ENCODE measurements at places on chromosomes 5 and 9. TPM values are rescaled to one million over a fixed set of nuclear protein-coding genes. Genes with fewer than 3 reads are reported as not detected.

DNA sequence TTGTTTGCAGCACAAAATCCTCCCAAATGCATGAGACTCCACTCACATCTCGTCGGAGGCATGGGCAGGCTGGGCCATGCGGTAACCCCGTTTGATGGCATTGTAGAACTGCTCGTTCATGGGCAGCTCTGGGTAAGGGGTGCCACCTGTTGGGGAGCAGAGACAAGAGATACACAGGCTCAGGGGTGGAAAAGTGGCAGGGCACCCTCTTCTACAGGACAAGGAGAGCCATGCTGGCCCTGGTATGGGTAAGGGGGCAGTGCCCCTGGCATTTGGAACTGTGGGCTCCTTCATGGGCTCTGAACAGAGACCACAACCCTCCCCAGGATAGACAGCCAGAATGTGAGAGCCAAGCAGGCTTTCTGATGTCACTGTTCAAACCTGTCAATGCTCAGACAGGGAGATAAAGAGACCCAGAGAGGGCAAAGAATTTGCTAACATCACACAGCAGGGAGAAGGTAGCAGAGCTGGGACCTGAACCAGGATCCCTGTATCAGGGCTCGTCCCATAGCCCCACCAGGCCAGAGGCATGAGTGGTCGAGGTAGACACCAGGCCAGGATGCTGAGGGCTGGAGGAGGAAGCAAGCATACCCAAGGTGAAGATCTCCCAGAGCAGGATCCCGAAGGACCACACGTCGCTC, 33.2 kb upstream of the CSF1R start:
- no peak for DNase-seq

GRCh38 chr9:35414889-35415288, 75.0 kb upstream of the RUSC2 start:
- DNase-seq, result no peak

GRCh38 chr5:52132053-52132452, 655.7 kb upstream of the ITGA1 start:
- DNase-seq, result no peak

DNA sequence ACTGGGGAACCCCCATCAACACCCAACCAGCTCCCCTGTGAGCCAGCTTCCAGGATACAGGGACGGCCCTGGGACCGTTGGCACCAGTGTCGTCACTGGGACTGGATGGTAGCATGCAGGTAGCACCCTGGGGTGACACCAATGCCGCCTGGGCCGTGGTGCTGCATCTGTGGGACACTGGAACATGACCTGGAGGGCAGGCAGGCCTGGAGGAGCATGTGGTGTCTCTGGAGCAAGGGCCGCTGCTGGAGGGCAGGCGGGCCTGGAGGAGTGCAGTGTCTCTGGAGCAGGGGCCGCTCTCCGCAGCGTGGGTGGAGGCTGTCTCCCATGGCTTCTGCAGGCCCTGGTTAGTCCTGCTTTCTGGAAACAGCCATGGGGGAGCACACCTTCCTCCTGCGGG, 13.1 kb downstream of the LPCAT1 start:
- no peak for DNase-seq

CENPH gene
- 44.3 TPM for total RNA-seq

- no peak for DNase-seq
Observed at GRCh38 chr5:134174841-134175839, 1.6 kb downstream of the SKP1 start.

GRCh38 chr5:61887271-61887670, 418.7 kb upstream of the KIF2A start:
- no peak for DNase-seq

DNA sequence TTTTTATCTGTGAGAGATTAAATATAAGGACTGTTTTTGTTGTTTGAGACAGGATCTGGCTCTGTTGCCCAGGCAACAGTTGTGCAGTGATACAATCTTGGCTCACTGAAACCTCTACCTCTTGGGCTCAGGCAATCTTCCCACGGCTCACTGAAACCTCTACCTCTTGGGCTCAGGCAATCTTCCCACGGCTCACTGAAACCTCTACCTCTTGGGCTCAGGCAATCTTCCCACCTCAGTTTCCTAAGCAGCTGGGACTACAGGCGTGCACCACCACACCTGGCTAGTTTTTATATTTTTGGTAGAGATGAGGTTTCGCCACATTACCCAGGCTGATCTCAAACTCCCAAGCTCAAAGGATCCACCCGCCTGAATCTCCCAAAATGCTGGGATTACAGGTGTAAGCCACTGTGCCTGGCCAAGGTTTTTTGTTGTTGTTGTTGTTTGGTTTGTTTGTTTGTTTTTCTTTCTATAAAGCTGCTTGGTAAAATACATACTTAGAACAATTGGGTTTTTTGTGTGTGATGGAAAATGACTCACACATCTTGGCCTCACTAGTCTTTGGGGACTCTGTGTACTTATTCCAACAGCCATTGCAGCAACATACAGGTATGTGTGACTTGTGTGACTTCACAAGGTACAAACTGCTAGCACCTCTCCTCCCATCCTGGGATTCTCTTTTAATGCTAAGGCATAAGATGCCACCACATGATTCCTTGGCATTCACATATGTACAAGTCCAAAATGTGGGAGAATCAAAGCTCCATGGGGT, 36.5 kb upstream of the RASA1 start:
- DNase-seq, result no peak

DNA sequence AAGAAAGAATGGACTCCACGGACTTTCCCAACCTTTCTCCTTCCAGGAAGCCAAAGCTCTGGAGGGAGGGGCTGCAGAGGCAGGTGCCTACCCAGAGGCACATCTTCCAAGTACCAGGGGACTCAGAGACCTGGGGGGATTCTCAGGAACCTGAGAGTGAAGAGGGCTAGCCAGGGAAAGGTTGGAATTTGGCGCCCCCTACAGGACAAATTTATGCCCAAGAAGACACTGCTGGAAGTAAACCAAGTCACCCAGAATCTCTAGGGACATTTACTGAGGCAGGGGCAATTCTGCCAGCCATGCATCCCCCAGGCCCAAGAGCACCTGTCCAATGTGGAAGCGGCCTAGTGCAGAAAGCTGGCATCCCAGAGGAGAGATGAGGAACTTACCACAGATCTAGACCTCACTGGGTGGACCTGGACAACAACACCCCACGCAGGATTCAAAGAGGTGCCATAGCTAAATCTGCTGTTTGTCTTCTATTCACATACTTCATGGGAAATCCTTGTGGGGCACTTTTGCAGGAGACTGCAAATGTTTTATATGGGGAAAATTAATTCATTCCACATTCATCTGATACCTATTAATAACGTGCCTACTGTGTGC, 25.9 kb upstream of the IDNK start:
- DNase-seq, result no peak

DNA sequence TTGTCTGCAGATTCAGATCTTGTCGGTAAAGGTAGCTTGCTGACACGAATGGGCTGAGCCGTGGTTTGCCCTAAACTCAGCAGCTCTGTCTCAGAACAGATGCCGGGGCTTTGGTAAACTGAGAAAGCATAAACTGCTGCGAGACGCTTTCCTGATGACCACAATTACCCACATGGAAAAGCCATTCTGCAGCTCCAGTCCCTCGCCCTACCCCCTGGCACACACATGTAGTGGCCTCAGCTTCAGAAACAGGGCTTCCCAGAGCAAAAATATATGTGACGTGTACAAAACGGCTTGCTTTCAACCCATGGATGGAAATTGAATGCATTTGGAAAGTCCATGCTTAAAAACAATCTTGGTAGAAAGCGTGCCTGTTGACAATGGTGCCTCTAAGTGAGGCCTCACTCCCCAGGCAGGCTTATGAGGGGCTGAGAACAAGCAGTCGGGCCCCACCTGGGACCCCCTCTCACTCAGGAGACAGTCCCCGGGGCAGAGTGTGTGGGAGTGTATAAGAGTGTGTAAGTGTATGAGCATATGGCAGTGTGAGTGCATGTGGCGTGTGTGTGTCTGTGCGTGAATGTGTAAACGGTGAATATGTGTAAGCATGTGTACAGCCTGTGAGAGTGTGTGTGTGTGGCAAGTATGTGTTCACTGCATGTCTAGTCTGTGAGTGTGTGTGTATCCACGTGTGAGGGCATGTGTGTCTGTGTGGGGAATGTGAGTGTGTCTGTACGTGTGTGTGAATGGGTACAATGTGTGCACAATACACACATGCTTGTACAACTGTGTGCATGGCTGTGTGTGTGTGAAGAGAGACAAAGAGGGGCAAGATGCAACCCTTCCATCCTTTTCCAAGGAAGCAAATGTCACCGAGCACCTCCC, 88.2 kb upstream of the SMIM23 start:
- no peak for DNase-seq

NR5A1 gene
- not detected for total RNA-seq

DNA sequence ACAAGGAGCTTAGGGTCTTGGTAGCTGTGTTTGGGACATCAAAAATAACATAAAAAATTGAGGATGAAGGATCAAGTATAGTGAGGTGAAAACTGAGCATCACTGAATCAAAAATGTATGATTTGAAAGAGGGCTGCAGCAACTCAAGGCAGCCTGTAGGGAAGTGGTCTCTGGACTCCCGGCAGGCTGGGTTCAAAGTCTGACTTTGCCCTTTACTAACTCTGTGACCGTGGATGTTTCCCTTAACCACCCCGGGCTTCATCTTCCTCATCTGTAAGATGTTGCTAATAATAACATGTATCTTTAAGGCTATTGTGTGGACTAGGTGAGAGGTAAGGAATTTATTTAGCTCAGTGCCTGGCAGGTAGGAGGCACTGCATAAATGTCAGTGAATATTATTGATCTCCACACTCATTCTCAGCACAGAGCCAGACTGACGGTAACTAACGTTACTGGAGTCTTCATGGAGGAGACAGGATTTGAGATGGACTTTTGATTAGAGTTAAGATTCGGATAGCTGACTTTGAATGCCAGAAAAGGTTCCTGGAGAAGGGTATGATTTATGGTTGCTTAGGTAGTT, 367.3 kb downstream of the NDUFS4 start:
- DNase-seq, result no peak

DNA sequence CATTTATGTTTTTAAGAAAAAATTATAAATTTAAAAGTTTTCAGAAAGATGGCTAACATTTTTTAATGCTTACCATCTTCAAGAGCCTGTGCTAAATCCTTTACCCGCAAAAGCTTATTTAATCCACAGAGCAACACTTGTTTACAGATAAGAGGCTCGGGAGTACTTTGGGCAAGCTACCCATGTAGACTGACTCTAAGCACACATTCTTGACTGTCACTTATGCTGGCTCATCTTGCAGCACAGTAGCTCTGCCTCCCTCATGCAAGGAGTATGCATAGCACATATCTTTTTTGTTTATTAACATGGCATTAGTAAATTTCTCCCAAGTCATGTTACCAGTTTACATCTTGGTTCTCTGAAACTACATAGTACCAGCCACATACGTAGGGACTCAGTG, 14.7 kb downstream of the SH3RF2 start:
- DNase-seq, result no peak

CYSRT1 gene
- total RNA-seq, result 0.17 TPM

- no peak for DNase-seq
Observed at GRCh38 chr5:36611520-36612274, 5.3 kb downstream of the SLC1A3 start.

DNA sequence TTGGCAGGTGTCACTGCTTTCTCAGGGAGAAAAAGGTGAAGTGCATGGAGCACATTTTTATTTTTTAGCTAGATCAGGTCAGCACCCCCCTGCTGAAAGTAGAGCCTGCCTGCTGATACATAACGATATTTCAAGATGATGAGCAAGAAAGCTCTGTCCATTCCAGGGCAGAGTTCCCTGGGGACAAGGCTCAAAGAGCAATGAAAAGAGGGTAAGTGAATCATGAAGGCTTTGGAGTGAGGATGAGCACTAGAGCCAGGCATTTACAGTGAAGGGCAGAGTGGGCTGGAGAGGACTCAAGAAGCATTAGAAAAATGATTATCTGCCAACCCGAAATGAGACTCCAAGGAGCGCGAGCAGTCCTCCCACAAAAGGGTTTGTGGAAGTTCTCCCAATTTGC, 345.7 kb downstream of the TLE4 start:
- DNase-seq, result no peak

DNA sequence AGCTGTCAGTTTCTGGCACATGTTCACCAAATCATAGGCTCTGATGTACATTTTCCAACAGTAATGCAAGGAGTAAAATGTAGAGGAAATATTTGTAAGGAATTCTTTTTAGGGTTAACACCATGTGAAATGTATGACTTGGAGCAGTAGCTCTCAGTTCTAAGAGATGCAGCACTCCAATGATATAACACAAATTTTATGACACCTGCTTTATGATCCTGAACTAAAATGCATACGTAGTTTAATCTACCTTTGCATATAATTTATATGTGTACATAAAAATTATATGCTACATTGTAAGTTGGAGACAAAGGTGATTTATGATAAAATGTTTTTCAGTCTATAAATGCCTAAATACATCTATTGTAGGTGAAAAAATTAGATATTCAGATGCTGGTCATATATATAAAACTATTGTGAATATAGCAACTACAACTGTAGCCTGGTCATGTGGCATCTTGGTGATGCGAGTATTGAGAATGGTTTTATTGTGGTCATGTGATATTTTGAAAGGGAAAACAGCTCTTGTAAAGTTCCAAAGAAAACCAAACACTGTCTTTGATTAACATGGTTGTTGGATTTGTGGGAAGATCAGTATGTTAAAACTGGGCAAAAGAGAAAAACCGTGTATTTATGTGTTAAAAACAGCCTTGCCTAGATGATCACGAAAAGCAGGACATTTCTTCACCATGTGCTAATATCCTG, 171.0 kb downstream of the TRIO start:
- no peak for DNase-seq

- DNase-seq, result no peak
Observed at GRCh38 chr5:56459394-56460194, 226.5 kb upstream of the ANKRD55 start.

DNA sequence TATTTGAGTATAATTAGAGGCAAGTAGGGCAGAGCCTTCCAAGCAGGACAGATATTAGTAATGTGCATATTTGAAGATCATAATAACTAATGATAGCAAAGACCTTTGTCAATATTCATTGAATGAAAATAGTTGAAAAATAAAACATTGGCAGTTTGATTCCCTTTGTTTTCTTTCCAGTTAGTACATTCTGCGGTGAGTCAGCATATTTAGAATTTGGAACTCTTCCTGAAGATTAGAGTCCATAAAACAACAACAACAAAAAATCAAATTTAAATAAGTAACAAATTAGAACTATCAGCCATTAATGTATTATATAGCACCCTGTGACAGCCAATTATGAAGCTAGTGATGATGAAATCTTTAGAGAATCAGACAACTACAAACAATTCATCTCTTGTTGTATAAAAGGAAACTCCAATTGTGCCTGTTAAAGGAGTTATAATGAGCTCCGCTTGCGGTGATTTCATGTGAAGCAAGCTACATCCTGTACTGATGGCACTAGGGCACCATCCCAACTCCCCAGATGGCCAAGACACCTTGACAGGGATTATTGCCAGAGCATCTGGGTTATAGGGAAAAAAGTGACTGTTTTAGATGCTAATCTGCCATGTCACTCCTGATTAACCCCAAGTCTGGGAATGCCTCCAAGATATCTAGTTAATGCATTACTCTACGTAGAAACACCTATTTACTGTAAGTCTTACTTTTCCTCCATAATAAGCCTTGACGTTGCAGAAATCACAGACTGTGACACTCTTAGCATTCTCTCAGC, 6.8 kb downstream of the IFNA8 start:
- DNase-seq, result peak; percentile 65

- DNase-seq, result no peak
Observed at GRCh38 chr5:77486344-77486962, 5.7 kb downstream of the WDR41 start.

All from epithelial cell of proximal tubule (primary cell).